ENCODE measurements at places on chromosomes 2 and 18.

- no peak for DNase-seq
These were observed 108.7 kb downstream of the TRIM43 start for GRCh38 chr2:95700519-95700918.

- no peak for DNase-seq
These were observed 180.6 kb downstream of the CLIP4 start for GRCh38 chr2:29295845-29296244.

- no peak for DNase-seq
These were observed 5.8 kb upstream of the SAG start for GRCh38 chr2:233301811-233302210.

DNA sequence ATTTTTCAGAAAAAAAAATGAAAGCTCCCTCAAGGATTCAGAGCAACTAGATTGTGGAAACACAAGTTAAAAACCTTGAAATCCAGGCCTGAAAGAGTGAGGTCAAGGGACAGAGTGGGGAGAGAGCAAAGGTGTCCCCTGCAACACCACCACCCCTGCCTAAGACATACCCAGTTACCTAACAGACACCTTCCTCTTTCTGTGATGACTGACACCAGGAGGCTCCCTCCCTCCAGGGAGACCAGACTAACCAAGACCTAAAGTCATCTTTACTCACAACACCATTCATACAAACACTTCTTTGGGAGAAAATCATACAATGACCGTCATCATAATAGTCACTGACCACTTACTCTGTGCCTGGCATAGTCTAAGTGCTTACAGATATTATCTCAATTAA is 151.8 kb upstream of the NABP1 start:
- no peak for DNase-seq

DNA sequence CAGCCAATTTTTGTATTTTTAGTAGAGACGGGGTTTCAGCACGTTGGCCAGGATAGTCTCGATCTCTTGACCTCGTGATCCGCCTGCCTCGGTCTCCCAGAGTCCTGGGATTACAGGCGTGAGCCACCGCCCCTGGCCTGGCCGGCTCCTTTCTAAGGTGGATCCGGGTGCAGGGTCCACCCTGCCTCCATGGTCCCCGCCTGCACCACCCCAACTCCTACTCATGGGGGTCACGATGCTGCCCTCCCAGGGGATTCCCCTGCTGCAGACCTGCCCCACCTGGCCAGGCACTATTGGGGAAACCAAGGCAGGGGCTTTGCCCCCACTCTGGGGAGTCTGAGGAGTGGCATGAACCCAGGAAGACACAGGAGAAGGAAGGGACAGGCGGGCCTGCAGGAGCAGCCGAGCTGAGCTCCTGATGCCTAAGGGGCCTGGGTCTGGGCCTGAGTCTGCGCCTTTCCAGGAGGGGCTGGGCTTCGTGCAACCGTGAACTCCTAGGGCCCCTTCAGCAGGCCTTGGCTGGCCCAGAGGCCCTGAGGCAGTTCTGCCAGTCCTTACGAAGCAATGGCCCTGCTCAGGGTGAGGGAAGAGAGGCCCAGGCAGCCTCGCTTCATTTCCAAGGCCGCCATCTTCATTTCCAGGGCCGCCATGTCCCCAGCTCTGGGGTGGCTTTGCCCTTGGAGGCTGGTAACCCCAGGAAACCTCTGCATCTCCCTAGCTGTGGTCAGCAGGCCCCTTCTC is 67.2 kb upstream of the SMAD7 start:
- DNase-seq: no peak

GRCh38 chr2:223634238-223634637 is 32.1 kb upstream of the SCG2 start:
- no peak for DNase-seq

DNA sequence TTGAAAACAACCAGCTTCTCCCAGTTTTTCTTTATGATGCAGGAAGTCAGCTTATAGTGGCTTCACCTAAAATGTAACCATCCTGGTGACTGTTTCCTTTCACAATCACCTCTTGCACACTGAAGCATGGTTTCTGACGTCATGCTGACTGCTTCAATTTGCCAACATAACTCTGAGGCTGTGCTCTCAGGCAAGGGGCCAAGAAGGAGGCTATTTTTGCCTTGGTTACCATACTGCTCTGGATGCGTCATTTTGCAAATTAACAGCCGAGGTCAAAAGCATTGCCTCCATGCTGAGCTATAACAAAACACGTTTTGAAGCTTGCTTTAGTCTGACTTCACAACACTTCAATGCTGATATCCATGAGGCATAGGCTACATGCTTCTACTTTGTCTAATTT is 397.8 kb downstream of the METTL4 start:
- DNase-seq: no peak

DNA sequence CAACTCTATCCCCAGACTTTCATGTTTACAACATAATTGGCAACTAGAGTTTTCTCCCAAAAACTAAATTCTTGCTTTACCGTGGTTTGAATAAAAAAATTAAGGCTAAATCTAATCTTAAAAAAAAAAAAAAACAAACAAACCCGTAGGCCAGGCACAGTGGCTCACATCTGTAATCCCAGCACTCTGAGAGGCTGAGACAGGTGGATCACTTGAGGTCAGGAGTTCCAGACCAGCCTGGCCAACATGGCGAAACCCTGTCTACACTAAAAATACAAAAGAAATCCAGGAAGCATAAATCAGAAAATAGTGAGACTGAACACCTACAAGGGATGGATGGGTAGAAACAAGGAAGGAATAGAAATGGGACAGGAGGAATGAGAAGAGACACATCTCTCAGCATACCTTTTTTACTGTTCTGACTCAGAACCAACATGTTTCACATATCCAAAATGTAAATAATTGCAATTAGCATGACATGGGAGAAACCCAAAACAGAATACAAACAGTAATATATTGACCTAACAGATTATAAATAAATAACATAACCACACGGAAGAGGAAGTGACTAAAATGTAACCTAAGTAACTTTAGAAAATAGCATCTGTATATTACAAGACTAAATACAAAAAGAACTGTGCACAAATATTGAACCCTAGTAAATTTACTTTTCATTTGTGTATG is 17.5 kb downstream of the MGAT4A start:
- no peak for DNase-seq

- no peak for DNase-seq
These were observed 148.3 kb downstream of the LAMA3 start for GRCh38 chr18:23837591-23837990.

GRCh38 chr2:8138923-8139667 is 542.8 kb upstream of the ID2 start:
- DNase-seq: no peak

- DNase-seq: no peak
These were observed 24.1 kb upstream of the ZCCHC2 start for GRCh38 chr18:62498616-62499262.

DNA sequence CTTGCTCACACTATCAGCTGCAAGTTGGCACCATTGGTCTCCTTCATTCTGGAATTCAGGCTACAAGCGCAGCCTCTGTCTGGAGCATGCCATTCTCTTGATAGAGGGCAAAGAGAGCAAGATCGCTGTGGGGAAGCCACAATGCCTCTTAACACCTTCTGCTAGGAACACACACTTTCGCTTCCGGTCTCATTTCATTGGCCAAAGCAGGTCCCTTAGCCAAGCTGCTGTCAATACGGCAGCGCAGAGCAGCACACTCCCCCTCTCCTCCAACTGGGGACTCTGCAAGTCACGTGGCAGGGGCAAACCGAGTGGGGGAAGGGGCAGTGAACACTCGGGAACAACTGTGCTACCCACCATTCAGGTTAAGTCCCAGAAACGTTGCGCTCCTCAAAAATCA is 98.1 kb downstream of the MMADHC start:
- DNase-seq: no peak

- no peak for DNase-seq
These were observed 89.7 kb downstream of the SPTBN1 start for GRCh38 chr2:54545702-54546450.

GRCh38 chr2:113076954-113077669 is 9.3 kb downstream of the IL1F10 start:
- no peak for DNase-seq

GRCh38 chr18:2657788-2658458 is 2.4 kb downstream of the SMCHD1 start:
- peak; percentile 66 for DNase-seq

GRCh38 chr18:23437357-23438045 is 15.6 kb upstream of the RIOK3 start:
- DNase-seq: peak; percentile 87

DNA sequence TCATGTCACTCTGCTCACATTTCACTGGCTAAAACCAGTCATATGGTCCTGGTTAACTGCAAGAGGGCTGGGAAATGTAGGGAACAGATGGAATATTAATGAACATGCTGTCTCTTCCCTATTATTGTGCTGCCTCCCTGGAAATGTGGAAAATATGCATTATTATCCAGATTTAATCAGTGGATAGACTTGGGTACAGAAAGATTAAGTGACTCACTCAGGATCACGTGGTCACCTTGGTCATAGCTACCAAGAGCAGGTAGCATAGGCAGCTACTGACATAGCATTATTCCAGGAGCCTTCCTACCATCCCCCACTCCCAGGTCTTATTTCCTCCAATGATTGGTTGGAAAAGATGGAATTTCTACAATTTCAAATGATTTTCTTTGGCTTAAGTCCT is 141.1 kb downstream of the HRH4 start:
- no peak for DNase-seq

GRCh38 chr2:231634951-231635875 is 42.5 kb downstream of the TEX44 start:
- DNase-seq: no peak

GRCh38 chr2:16640001-16640700 is 25.5 kb downstream of the CYRIA start:
- DNase-seq: no peak

DNA sequence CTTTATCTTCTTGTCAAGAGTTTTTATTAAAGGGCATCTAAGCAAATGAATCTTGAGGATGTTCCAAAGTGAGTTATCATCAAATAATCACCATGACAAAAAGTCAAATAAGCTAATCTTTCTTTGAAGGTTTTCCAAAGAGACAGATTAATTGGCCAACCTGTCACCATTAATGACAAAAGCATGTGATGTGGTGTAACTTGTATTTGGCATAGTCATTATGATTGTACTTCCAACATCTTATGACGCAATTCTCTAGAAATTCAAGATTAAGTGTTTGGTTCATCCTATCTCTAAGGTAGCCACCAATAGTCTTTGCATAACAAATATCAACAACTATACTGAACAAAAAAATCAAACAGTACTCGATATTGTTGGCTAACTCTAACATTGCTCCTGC is 28.6 kb downstream of the RBMS1 start:
- no peak for DNase-seq

GRCh38 chr2:202780514-202781021 is 91.0 kb downstream of the ICA1L start:
- DNase-seq: peak; percentile 87

- DNase-seq: no peak
These were observed 76.1 kb downstream of the PRKRA start for GRCh38 chr2:178374865-178375264.

DNA sequence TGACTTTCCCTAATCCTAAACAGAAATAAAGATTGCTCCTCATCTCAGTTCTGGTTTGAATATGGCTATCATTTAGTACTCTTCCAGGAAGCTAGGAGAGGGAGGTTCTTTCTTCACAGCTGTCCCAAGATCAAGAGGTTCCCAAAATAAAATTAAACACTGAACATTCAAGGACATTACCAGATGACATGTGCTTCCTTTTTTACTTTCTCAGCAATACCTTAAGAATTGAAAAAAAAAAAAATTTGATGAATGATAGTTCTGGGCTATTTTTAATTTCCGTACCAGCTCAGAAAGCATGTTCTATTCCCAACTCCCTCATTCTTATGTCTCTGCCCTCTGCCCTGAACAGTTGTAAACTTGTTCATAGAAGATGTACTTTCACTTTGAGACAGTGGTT is 61.7 kb upstream of the MYL1 start:
- DNase-seq: no peak

DNA sequence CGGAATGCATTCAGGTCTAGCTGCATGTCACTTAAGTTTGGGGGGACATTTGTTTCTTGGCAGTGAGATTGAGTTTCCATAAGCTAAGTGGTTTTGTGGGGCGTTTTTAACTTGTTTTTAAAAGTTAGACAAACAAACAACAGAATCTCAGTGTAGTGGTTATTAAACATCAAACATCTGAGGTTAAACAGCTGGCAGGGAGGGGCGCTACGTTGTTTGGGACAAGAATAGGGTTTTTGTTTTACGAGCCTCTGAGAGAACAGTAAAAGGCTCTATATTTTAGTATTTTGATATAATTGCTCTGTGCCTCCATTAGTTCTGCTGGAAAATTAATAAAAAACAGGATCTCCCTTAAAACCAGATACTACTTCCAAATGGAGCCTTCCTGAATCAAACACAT is 41.6 kb upstream of the TMEM177 start:
- no peak for DNase-seq

- peak; percentile 35 for DNase-seq
These were observed 88.7 kb upstream of the ATL2 start for GRCh38 chr2:38465789-38466127.

DNA sequence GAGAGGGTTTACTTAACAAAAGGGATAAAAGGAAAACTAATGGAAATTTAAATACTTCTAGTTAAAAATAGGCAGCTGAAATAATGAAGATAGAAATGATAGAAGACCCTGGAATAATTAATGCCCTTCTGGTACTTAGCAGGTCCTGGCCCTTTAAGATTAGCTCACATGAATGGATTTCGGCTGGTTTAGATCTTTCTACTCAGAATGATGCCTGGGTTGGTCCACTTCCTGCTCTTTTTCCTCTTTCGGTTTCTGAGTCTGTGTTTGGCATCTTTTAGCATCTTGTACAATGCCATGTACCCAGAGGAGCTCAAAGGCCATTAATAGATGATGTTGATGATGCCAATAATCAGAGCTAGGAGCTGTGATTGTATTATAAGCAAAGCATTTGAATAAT is 290.5 kb downstream of the CLIP4 start:
- DNase-seq: no peak

- no peak for DNase-seq
These were observed 81.7 kb downstream of the COL4A4 start for GRCh38 chr2:227082286-227082685.

GRCh38 chr2:84897773-84898172 is 7.7 kb upstream of the TMSB10 start:
- peak; percentile 69 for DNase-seq

DNA sequence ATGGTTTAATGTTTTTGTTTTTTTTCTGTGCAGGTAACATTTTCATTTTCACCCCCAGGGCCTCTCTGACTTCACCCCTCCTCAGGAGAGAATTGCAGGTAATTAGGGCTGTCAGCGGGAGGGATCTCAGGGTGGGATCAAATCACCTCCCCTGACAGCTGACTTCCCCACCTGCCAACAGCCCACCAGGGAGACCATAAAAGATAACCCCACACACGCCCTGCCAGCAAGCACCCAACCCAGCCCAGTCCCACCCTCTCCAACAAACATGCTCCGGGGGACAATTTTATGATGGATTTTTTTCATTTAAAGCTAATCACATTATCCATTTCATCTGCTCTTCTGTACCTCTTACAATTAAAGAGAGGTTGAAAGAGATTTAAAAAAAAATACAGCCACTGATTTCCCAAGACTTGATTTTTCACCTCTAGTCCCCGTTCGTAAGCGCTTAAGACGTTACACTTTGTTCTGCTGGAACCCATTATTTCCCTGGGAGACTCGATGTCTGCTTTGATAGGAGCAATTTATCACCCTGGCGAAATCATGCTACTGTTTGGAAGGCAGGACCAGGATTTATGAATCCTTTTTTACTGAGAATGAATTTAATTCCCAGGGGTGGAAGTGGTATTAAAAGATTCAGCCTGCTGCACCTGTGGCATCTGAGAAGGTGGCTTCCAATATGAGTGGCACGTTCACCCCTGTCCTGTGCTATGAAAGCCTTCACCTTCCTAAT is 232.9 kb upstream of the ID2 start:
- DNase-seq: no peak

GRCh38 chr18:40672590-40672989 is 1282.4 kb upstream of the PIK3C3 start:
- DNase-seq: no peak
